GM03348 (cell line): ENCODE measurements at places on chromosomes 4 and X.

GRCh38 chrX:99051639-99052038, 1358.4 kb downstream of the PCDH19 start:
- DNase-seq: no peak

GRCh38 chr4:41753942-41754341, 5.4 kb upstream of the PHOX2B start:
- no peak for DNase-seq

GRCh38 chr4:47442980-47443379, 20.5 kb downstream of the COMMD8 start:
- no peak for DNase-seq

DNA sequence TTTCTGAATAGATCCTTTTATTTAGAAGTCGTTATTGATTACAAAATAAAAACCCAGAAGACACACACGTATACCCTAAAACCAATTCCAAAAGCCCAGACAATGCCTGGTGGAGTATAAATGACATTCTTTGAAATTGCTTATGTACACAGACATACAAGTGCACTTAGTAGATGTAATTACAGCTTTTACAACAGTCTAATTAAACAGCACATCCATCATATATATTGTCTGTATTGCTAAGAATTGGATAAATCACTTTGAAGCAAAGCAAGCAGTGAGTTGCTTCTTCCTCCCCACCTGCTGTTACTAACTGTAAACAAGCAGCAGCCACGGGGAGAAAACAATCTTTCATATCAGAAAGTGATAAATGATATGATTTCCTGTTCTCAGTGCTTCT, 645.7 kb downstream of the TLL1 start:
- no peak for DNase-seq

GRCh38 chrX:41824551-41824950, 98.8 kb downstream of the CASK start:
- peak; percentile 32 for DNase-seq

GRCh38 chr4:28488021-28488420, 1627.4 kb downstream of the STIM2 start:
- DNase-seq: no peak

- no peak for DNase-seq
Measured at GRCh38 chr4:95367824-95368223, 180.9 kb downstream of the UNC5C start.

- no peak for DNase-seq
Measured at GRCh38 chrX:11398785-11399184, 105.6 kb downstream of the AMELX start.

GRCh38 chr4:17721496-17722355, 59.7 kb downstream of the FAM184B start:
- peak; percentile 89 for DNase-seq

DNA sequence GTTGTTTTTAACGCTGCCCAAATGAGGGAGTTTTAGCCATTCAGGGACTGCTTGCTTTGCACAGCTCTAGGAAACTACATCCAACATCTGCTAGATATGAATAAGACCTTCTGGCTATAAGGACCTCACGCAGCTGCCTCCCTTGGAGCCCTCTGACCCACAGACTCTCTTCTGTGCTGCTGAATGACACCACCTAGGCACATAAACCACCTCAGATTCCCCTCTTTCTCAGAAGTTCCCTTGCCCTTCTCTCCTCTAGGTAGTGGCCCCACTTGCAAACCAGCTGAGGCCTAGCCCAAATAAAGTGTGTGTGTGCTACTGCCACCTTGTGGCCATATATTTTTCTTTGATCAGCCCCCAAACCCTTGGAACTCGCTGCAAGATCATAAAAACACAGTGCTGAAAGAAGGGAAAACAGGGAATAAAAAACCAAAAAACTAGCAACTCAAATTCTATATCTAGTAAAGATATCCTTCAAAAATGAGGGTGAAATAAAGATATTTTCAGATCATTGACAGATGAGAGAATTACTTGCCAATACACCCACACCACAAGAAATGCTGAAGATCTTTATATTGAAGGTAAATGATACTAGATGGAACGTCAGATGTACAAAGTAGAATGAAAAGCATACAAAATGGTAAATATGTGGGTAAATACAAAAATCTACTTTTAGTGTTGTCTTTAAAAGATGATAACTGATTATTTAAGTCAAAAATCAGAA, 265.9 kb downstream of the ADAMTS3 start:
- DNase-seq: peak; percentile 38

- DNase-seq: no peak
Measured at GRCh38 chrX:113124693-113125092, 284.1 kb upstream of the AMOT start.

GRCh38 chrX:38571058-38571457, 9.7 kb downstream of the TSPAN7 start:
- DNase-seq: no peak

DNA sequence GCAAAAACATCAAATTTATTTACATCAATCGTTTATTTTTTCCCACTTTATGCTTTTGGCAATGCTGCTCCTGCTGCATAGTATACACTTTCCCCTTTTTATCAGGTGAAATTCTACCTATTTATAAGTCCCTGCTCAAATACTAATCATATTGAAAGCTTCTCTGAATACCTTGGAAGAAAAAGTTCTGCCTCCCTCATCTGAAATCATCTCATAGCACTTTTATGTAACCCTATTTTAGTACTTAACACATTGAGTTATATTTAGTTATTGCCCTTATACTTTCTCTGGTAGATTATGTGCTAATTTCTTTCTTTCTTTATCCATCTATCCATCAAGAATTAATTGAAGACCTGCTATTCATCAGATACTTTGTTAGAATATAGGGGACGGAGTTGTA, 1.1 kb upstream of the WDR17 start:
- DNase-seq: no peak

DNA sequence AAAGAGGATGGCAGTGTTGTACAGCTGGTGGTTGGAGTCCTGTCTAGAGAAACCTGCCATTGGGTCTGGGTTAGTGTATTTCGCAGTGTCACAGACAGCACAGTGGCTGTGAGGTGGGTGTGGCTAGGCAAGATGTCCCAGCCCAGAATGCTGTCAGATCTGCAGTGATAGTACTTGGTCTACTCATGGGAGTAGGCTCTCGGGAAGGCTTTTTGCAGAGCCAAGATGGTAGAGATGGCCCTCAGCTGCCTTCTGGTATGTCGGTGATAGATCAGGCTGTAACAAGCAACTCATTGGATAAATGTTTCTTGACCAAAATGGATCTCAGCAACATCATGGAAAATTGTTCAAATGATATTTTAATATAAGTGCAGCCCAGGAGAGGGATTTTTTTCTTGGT, 84.3 kb upstream of the WDR1 start:
- DNase-seq: no peak

GRCh38 chrX:18983666-18984380, at the start of gene PHKA2:
PHKA2 (minus strand) TSS chrX:18984114; CDS start chrX:18983932, 182 bp downstream.
- peak; percentile 79 for DNase-seq

- DNase-seq: no peak
Measured at GRCh38 chr4:108449129-108449528, 171.2 kb upstream of the RPL34 start.
